ENCODE measurements at places on chromosomes 1 and 21.

DNA sequence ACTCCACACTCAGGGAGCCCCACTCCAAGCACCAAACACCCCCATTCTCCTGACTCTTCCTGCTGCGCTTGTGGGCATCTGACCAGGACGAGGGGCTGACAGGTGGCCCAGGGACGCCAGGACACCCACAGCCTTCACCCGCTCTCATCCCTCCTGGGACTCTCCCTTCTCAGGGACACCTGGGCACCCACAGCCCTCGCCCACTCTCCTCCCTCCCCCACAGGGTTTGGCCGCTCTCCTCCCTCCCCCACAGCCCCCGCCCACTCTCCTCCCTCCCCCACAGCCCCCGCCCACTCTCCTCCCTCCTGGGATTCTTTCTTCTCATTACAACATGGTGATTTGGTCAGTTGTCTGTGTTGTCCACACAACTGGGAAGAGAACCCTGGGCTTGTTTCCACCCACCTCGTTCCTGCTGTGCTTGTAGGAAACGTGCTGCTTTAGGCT, 43.4 kb downstream of the PRDM15 start:
- ATAC-seq, result no peak

DNA sequence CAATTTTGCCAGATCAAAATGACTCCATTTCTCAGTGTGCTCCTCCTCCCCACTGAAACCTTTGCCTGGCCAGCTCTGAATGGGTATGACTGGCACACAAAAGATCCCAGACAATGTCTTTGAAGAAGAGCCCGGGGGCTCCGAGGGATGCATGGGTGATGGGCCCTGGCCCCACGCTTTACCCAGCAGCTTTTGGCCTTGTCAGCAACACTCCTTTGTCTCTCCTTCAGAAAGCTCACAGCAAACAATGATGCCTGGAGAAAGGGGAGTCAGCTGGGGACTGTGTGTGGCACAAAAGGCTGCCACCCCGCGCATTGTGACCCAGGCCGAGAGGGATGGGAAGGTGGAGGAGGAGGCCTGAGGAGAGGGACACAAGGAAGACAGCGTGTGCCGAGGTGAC, 45.9 kb downstream of the PLXNA2 start:
- ATAC-seq, result no peak

DNA sequence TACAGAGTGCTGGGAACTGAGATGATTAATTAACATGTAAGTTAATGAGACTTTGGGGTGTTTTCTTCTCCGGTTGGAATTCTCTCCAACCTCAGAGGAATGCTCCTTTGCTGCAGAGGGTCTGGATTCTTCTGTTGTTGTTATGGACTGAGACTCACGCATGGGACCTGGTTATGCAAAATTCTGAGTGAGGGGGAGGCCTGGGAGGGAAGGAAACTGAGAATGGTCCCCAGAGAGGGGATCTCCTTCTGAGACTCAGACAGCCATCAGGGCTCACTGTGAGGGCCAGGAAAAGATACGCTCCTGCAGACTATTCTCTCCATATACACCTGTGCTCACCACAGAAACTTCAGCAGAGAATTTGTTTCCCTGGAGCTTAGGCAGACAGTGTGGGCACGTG, 56.3 kb downstream of the HTR6 start:
- ATAC-seq, result peak; percentile 36

DNA sequence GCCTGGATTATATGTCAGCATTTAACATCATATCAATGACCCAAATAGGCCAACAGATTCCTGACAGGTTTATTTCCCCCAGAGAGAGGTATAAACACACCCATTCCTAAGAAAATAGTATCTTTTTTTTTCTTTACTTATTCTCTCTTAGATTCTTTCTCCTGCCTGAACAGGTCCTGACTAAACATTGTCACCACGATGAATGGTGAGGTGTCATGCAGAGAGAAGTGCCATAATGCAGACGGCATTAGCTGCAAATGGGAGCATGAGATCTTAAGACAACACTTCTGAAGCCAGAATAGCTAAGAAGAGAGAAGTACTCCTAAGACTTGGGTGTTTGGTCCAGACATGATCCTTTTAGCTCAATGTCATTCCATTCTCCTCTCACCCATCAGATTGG, 131.3 kb downstream of the ZNF648 start:
- ATAC-seq, result no peak

GRCh38 chr1:206705191-206705590, 20.5 kb downstream of the MAPKAPK2 start:
- peak; percentile 14 for ATAC-seq

DNA sequence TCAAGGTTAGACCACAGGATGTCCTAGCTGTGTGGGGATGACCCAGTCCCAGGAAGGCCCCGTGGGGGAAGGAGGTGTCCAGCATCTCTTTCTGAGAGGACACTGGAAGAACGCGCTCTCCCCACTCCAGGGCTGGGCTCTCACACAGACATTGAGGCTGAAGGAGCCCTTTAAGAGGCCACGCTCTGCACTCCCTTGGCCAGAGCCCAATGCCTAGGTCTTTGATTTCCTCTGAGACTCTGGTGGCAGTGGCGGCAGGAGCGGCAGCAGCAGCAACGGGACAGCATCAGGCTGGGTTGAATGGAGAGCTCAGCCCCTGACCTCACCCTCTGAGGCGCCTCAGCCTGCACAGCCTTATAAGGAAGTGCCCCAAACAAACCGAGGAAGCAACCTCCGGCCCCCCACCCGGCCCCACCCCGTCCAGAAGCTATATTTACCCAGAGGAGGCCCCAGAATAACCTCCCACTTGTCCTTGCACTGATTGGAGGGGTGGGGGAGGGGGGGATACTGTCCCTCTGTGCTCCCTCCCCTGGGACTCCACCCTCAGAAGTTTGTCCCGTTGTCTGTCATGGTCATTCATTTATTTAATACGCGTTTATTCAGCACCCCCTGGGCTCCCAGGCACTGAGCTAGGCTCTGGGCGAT, 12.3 kb downstream of the NES start:
- no peak for ATAC-seq

DNA sequence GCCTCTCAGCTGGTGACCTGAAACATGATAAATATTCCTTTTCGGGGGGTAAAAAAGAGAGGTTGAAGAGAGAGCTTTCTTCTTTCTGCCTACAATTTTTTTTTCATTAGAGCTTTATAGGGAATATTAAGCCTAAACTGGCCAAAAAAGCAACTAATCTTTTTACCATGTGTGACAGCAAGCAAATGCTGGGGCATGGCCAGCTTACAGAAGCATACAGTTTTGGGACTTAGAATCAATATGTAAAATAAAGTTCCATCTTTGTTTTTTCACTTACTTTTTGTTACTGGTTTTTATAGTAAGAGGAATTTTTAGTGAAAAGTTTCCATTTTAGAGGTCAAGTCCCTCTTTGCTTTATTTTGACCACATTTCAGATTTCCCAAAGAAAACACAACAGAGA, 301.2 kb upstream of the DEPDC1 start:
- ATAC-seq, result no peak

GRCh38 chr21:43648171-43648570, 11.1 kb downstream of the HSF2BP start:
- ATAC-seq, result no peak

- ATAC-seq, result no peak
Observed at GRCh38 chr1:215887627-215888026, 320.5 kb downstream of the KCTD3 start.

GRCh38 chr1:24915816-24916602, 14.1 kb downstream of the RUNX3 start:
- ATAC-seq, result no peak

DNA sequence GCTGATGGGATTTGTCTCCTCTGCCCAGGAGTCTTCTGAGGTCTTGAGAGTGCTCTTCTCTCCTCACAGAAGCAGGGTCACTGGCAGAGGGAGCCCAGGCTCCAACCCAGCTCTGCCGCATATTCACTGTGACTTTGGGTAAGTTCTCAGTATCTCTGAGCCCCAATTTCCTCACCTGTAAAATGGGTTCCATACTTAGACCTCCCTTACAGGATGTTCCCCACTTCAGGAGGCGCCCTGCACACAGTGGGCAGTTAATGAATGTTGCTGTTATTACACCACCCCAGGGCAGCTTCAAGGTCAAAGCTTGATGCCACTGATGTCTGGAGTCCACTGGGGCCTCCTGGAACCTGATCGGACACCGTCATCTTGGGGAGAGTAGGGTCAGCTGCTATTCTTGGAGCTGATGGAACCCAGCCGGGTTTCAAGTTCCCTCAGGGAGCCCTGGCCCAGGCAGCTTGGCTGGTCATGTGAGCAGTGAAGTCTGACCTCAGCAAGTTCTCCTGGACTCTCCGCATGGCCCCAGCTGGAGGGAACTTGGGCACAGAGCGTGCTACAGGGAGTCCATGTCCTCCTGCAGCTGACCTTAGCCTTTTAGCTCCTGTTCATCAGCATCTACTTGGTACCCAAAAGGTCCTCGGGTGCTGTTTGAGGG, 21.8 kb downstream of the COA7 start:
- no peak for ATAC-seq

DNA sequence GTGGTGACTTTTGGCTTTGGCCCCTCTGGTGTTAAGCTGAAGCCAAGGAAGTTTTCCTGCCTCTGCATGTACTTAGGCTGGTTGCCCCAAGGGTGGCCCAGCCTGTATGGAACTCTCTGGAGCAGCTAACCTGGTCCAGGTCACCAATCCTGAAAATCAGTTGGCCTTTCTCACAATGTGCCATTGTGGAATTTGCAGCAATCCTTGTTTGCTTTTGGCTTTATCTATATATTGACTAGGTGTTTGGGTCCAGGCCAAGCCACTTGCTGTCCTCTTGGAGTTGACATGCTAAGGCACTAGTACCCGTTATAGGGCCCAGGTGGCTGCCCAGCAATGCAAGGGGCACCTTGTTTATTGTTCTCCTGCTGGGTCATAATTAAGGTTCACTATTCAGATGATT, 124.6 kb downstream of the CAMTA1 start:
- ATAC-seq, result no peak

GRCh38 chr1:97108179-97108578, 386.6 kb downstream of the PTBP2 start:
- ATAC-seq, result peak; percentile 72

GRCh38 chr1:161229896-161230295, 4.0 kb downstream of the TOMM40L start:
- ATAC-seq, result no peak

DNA sequence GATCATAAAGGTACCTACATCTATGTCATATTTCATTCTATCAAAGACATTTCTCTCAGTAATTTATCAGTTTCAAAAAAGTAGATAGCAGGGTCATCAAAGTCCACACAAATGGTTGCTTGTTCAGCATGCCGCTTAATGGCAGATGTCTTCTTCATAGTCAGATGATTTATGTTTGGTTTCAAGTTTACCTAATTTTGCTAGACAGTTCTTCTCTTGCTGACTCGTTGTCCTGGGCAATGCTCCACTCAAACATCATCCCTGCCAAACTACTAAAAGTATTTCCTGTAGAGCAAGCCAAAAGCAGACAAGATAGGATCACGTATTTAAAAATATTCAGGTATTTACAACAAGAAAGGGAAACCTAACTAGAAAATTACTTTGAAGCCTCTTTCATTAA, 13.6 kb downstream of the NUP210L start:
- peak; percentile 87 for ATAC-seq

DNA sequence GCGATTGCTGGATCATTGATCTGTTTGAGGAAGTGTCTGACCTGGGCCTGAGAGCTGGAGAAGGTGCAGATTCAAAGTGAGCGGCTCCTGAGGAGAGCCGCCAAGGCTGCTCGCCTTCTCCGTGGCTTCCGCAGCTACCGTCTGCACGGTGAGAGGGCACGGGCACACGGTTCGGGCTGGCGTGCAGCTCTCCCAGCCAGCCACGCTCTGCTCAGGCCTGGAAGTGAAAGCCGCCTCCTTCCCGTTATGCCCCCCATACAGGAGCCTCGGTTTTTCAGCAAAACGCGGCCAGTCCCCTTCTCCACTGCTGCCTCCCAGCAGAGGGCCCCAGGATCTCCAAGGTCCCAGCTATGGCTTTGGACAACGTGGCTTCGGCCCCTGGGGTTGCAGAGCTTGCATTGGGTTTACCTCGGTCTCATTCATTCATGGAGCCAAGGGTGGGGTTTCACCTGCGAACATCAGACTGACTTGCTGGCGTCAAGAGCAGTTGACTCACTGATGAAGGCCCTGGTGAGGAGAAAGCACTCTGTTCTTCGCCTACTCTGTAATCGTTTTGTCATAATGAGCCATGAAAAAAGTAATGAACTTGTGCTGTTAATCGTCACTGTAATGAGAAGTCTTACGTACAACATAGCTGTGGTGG, 24.4 kb upstream of the PDXK start:
- ATAC-seq, result no peak

DNA sequence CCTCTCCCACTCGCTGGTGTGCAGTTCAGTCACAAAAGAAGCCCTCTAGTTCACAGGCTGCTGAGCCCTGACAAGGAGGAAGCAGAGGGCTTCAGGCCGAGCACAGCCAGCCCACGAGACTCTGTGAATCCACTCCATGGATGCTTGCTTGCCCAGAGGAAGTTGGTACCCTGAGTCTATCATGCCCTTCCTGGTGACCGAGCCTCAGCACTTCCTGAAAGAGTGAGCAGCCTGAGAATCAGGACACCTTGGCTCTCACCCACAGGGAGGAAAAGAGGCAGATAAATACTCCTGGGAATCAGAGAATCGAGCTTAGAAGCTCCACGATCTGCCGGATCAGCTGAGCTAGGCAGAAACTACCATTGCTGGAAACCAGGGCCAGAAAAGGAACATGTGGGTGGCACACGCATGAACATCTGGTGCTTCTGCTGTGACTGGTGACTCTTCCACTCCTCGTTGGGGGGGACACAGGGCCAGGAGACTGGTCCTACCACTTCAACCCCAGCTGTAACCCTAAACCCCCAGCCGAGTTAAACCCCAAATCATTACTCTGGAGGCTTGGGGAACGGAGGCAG, 376.3 kb upstream of the CAMK1G start:
- ATAC-seq, result peak; percentile 33

DNA sequence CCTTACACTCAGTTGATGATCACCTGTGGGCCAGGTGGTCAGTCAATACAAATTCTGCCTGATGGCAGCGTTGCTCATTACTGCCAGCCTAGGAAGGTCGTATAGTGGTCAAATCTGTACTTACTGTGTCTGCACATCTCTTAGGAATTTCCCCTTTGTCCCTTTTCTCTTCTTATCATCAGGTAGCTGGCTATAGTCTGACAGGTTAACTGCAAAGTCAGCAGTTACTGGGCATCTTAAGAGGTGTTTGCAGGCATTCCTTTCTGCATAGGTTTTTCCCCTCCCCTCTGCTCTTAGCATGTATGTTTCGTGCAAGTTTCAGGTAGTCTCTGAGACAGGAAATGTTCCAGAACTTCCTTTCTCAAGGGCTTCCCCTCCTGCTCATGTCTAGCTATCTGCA, 298.7 kb downstream of the LRRIQ3 start:
- ATAC-seq, result no peak

- peak; percentile 31 for ATAC-seq
Observed at GRCh38 chr1:87115317-87115890, 201.0 kb downstream of the HS2ST1 start.
